ENCODE measurements at places on chromosomes 12 and 14.

- DNase-seq, result no peak
Observed at GRCh38 chr12:77308056-77308455, 242.7 kb upstream of the E2F7 start.

- peak; percentile 56 for DNase-seq
Observed at GRCh38 chr14:76918782-76919394, 92.7 kb downstream of the LRRC74A start.

- no peak for DNase-seq
Observed at GRCh38 chr12:117438809-117439208, 77.4 kb upstream of the NOS1 start.

- DNase-seq, result no peak
Observed at GRCh38 chr12:92871116-92871515, 58.0 kb downstream of the EEA1 start.

DNA sequence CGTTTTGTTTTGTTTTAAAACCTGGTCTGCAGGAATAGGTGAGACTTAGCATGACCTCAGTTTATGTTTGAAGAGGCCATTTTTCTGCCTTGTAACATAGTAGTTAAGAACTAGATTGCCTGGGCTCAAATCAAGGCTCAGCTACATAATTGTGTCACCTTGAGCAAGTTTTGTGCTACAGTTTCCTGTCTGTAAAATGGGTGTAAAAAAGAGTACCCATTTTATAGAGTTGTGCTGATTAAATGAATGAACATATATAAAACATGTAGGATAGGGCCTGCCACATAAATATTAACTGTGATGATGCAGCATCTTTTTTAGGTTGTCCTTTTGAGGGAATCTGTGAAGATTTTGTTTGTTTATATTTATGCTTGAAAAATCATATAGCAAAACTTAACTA lies 7.2 kb downstream of the WNK1 start:
- DNase-seq, result no peak

DNA sequence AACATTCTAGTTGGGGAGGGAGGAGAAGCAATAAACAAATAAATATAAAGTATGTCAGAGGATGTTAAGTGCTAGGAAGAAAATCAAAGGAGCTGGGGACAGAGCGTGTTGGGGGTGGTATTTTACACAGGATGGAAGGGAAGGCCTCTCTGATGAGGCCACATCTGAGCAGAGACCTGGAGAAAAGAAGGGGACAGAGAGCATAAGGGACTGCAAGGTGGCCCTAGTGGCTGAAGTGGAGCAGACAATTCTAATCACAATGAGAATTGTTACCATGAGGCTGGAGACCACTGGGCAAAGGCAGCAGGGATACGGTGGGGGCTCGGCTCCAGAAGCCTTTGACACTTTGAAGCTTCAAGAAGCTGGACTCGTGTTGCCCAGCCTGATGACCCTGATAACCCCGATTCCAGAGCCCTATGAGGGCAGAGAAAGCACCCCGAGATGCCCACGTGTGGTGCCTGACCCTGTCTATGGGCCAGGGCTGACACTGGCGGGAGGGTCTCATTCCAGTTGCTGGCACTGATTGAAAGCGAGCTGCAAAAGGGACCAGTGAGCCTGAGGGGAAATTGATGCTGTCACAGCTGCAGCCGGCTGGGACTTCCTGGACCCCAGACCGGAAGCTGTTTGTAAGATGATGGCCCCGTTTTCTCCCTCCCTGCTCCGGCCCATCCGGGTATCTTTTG lies 169.1 kb downstream of the RBM19 start:
- no peak for DNase-seq

All from erythroblast (primary cell).